ENCODE measurements at places on chromosomes 13 and 19. TPM values are rescaled to one million over a fixed set of nuclear protein-coding genes. Genes with fewer than 3 reads are reported as not detected.
A peak's percentile ranks its signal among the peaks of the same experiment; 100 is the strongest.

- DNase-seq: no peak
Measured at GRCh38 chr13:66162470-66162869, 1067.7 kb downstream of the PCDH9 start.

GRCh38 chr19:42272989-42273406, 3.9 kb downstream of the CIC start:
- peak; percentile 80 for DNase-seq

GRCh38 chr19:4113398-4114088, 10.4 kb downstream of the MAP2K2 start:
- DNase-seq: no peak

WASF3 gene
- total RNA-seq: 6.2 TPM

DNA sequence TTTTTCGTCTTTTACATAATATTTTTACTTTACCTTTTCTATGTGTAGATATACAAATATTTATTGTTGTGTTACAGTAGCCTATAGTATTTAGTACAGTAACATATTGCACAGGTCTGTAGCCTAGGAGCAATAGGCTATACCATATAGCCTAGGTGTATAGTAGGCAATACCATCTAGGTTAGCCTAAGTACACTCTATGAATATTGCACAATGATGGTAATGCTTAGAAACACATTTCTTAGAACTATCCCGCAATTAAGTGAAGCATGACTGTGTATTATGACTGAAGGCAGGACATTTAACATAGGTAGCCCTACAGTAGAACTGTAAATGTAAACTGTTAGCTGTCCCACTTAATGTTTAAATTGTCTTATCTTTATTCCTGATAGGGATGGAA, 964.3 kb downstream of the SLITRK1 start:
- DNase-seq: no peak

DNA sequence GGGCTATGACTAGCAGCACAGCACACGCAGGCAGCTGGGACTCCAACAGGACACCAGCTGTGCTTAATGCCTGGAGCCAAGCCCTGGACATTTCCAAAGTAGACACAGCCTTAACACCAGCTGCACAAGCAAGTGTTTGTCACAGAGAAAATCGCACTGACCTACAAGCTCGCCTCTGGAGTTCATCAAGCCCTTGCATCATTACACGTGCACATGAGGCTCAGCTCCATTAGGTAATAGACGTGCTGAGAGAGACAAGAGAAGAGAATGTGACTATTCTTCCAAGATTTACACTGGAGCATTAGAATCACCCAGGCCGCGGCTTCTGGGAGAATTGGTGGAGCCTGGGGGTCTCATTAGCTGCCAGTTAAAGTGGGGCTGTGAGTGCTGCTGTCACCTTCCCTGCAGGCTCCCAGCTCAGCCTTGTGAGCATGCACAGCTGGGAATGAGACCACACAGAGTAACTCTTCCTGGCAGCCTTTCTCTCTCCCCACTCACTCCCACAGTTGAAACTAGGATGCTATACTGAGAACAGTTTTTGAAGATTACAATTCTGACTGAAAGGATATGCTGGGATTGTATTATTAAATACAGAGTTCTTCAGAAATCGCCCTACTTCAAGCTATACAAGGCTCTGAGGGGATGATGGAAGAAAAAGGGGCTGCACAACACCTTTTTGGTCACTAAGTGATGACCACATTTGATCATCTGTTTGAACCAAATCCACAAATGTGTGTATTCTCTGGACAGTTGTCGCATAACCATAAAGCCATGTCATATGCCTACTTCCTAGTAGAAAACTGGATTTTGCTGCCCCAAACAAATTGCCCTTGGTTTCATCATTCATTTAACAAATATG, 10.5 kb downstream of the STOML3 start:
- DNase-seq: no peak

Data from suprapubic skin (tissue), 4 donors.